Stimulated activated memory B cell treated with anti-CD40 and anti-IgM and Interleukin-4, amounts not matched to agents 10 μg/mL and 1 μg/mL and 100 μg/mL, for 72 hours (primary cell): ENCODE measurements at places on chromosomes 7 and 10.

- no peak for ATAC-seq
- no peaks in the 10 kb centered on the region for H3K4me1 ChIP-seq
These were observed 160.8 kb upstream of the NPSR1 start for GRCh38 chr7:34497153-34497777.

DNA sequence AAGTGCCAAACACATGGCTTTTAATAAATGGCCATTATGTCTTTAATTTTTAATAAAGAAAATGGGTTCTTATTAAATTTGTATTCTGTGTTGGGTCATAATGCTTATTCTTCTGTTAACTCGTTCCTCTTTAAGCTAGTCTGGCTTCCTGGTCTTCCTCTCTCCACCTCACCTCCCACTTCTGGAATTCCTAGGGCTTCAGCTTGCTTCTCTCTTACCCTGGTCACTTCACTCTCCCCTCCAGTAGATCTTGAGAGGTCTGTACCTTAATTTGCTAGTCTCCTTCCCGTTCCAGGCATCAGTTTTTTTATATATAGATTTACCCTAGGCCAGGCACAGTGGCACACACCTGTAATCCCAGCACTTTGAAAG is 111.2 kb downstream of the RALA start:
- peak overlapping the region; percentile 76 for H3K4me3 ChIP-seq
- H3K27me3 ChIP-seq: no peaks in the 10 kb centered on the region
- ATAC-seq: no peak
- H3K36me3 ChIP-seq: no peaks in the 10 kb centered on the region
- H3K4me1 ChIP-seq: peaks cover 55% of the 10 kb centered on the region

- H3K27ac ChIP-seq: no peak overlapping the region
These were observed 6.8 kb downstream of the ITGA8 start for GRCh38 chr10:15712883-15713282.

- ATAC-seq: no peak
- H3K4me3 ChIP-seq: no peak overlapping the region
- no peak overlapping the region for H3K27ac ChIP-seq
- no peaks in the 10 kb centered on the region for H3K4me1 ChIP-seq
- H3K36me3 ChIP-seq: no peaks in the 10 kb centered on the region
- no peaks in the 10 kb centered on the region for H3K27me3 ChIP-seq
These were observed 534.3 kb downstream of the PARD3 start for GRCh38 chr10:34280599-34281374.

- H3K27ac ChIP-seq: no peak overlapping the region
- H3K4me3 ChIP-seq: no peak overlapping the region
- no peaks in the 10 kb centered on the region for H3K4me1 ChIP-seq
- ATAC-seq: no peak
These were observed 2.5 kb upstream of the MUC3A start for GRCh38 chr7:100946766-100947365.
